ENCODE measurements at places on chromosomes 2 and 18. TPM values are rescaled to one million over a fixed set of nuclear protein-coding genes. Genes with fewer than 3 reads are reported as not detected.

FER1L5 gene
- total RNA-seq, result not detected

EPAS1 gene
- 676 TPM for total RNA-seq

LYG2 gene
- total RNA-seq, result not detected

PNPT1 gene
- total RNA-seq, result 14.0 TPM

CHRND gene
- total RNA-seq, result not detected

KIAA2012 gene
- not detected for total RNA-seq

SIX3 gene
- not detected for total RNA-seq

ATOH8 gene
- 3.4 TPM for total RNA-seq

MC4R gene
- not detected for total RNA-seq

TYMS gene
- 37.0 TPM for total RNA-seq

OR6B2 gene
- total RNA-seq, result not detected

GRCh38 chr2:99278793-99279291 lies 22.2 kb downstream of the LYG1 start:
- no peak for DNase-seq

DNA sequence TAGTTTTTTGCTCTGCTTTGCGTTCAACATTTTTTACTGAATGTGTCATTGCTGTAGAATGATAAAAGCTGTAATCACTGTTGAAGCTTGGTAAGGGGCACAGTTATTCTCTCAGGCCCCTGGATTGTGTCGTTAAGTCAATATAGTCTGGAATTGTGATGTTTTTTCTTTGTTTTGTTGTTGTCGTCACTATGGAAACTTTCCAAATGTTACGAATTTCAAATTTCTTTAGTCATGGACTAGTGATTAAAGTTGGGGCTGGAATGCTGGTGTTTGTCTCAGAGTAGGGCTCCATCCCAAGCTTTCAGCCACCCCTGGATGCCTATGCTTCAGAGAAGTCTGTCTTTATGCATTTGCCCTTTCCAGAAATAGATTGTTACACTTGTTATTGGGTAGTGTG lies 287.2 kb downstream of the CDH19 start:
- DNase-seq, result no peak

- DNase-seq, result no peak
Measured at GRCh38 chr18:13265911-13266217, 47.3 kb downstream of the LDLRAD4 start.

GRCh38 chr2:231359441-231359840 lies 36.1 kb upstream of the B3GNT7 start:
- no peak for DNase-seq

GRCh38 chr2:232438091-232438490 lies 17.9 kb upstream of the ALPI start:
- no peak for DNase-seq

GRCh38 chr2:84908948-84909713 lies 3.7 kb downstream of the TMSB10 start:
- no peak for DNase-seq

DNA sequence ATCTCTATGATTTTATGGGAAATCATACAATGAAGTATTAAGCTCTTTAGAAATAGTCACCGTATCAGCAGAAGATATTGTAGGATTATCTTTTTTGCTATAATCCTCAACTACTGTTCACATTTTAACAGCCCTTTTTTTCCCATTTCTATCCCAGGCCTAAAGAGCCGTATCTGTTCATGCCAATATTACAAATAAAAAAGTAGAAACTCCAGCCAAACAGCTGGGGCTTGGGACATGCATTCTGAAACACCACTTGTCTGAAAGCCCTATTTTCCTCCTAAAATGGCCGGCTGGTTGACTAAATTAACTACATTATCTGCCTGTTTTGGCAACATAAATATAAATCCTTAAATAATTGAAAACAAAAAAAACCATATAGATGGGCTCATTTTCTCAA lies 477.8 kb downstream of the CDH2 start:
- DNase-seq, result no peak

- no peak for DNase-seq
Measured at GRCh38 chr2:164972216-164972615, 16.9 kb upstream of the SLC38A11 start.

- DNase-seq, result no peak
Measured at GRCh38 chr2:172073518-172073917, 11.8 kb upstream of the DLX1 start.

DNA sequence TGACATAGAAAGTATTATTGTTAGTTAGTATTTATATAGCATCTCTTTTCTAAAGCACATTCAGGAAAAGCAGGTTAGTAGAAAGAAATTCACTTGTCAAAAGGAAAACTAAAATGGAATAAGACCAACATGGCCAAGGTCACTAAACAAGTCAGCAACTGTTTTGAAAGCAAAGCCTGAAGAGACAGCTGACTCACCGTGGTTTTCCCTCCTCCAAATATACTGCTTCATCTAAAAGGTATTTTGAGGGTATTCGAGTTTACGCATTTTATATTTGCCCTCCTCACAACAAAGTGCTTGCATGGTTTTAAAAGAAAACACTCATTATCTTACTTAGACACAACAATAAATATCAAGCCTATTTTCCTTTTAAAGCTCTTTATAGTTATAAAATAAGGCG lies 24.0 kb downstream of the ZNF385B start:
- no peak for DNase-seq

DNA sequence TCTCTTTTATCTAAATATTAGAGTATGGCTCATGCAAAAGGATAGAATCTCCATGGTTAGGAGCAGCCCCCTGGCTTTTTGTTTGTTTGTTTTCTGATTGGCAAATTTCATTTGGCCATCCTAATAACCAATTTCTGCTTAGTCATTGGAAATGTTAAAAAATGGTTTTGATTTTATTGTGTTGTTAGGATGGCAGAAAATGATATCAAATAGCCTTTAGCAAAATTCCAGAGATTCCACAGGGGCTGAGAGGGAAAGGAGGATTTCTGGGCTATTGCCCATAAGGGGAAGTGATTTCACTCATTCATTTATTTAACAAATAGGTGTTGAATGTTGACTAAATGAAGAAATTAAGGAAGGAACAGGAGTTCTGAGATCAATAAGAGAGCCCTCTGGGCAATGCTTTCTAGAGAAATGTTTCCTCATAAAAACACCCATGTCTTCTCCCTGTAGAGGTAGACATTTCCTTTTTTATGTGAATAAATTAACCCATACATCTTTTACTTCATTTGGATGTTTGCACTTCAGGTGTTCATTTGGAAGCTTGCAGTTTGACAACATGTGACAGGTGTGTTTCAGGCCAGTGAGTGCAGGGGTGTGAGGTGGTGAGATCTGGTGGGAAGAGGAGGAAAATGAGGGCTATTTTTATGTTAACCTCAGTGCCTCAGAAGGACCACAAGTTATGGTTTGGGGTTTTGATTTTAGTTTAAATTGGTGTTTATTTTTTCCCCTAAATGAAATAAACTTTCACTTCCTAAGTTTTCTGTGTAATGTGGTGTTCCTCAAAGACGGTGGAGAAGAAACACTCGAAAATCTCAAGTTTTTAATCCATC lies 61.7 kb upstream of the EPC2 start:
- DNase-seq, result no peak

GRCh38 chr2:233098618-233099017 lies 38.5 kb downstream of the INPP5D start:
- DNase-seq, result no peak

GRCh38 chr2:160246356-160246755 lies 46.3 kb upstream of the ITGB6 start:
- no peak for DNase-seq

GRCh38 chr18:49569724-49570123 lies 7.9 kb downstream of the LIPG start:
- DNase-seq, result no peak

GRCh38 chr2:134379293-134379692 lies 125.4 kb downstream of the MGAT5 start:
- DNase-seq, result no peak

- DNase-seq, result no peak
Measured at GRCh38 chr18:69804776-69805501, 142.7 kb downstream of the CD226 start.

- DNase-seq, result no peak
Measured at GRCh38 chr2:74735009-74735408, 81.0 kb downstream of the SEMA4F start.

DNA sequence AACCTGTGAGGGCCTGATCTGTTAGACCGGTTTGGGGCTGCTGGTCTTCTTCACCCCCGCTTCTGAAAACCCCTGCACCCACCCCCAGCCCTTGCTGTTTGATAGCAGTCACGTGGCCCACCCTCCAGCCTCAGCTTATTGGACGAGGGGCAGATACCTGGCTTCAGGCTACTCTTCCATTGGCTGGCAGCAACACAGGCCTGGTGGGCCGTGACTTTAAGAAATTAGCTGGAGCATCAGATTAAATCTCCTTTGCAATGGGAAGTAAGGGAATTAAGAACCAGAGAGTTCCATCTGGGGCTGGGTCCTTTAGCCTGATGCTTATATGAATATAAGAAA lies 107.3 kb downstream of the KLHL29 start:
- DNase-seq, result no peak

DNA sequence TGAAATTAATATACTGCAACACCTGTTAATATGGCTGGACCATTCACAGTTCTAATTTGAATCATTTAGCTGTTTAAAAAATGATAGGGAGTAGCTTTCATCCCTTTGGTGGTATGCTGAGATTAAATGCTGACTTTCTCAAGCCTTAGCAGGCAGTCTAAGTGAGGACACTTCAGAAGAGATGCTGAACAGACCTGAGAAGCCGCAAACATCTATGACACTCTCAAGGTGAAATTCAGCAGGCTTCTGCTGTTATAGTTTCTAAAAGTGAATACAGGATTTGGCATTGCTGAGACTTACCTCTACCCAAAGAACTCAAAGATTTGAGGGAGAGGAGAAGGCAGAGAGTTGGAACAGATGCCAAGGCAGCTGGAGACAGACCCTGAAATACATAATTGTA lies 431.2 kb upstream of the FAM98A start:
- no peak for DNase-seq

GRCh38 chr2:200845194-200845593 lies 19.3 kb downstream of the CLK1 start:
- no peak for DNase-seq

DNA sequence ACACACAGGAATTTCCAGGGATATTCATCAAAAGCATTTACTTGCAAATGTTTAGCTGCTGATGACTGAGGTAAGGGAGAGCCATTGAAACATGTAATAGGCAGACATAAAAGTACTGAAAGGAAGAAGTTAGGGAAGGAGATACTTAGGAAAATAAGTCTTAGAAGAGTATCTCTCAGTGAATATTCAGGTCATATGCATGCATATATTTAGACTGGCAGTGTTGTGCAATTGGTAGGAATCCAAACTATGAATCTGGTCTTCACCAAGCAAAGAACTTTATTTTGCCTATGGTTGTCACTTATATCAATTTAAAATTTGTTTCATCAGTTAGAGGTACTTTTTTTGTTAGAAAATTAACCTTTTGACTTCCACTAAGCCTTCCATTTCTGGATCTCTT lies 1490.7 kb downstream of the SUCLG1 start:
- no peak for DNase-seq

DNA sequence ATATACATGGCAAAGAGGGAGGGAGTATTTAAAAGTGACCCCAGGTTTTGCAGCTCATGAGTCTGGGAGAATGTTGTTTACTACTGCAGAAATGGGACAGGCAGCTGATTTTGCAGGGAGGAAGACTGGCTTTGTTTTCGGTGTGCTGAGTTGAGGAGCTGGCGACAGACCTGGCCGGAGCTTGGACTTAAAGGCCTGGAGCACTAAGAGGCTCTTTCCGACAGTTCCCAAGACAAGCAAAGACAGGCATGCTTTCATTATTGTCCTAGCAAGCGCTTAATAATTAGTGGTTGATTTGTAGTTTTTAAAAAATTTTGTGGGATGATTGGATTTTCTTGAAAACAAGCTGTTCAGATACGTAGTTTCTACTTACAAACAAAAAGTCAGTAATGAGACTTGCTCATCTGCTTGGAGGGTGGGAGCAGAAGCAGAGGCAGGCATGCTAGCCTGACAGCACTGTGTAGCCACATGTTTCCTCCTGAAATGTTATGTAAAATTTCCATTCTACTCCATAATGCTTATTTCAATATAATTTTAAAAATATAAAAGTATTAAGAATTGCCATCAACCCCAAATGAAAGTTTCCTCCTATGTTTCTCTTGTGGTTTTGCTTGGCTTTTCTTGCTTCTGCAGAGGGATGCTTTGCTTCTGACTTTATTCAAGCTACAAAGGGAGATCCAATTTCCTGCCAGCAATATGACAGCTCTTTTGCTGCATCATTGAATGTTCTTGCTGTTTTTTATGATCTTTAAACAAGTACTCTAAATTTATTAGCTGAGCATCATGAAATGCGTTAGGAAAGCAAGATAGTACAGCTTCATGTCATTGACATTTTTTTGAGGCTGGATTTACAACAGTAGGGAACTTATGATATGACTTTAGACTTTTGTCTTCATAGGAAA lies 75.8 kb downstream of the PHLPP1 start:
- DNase-seq, result no peak

DNA sequence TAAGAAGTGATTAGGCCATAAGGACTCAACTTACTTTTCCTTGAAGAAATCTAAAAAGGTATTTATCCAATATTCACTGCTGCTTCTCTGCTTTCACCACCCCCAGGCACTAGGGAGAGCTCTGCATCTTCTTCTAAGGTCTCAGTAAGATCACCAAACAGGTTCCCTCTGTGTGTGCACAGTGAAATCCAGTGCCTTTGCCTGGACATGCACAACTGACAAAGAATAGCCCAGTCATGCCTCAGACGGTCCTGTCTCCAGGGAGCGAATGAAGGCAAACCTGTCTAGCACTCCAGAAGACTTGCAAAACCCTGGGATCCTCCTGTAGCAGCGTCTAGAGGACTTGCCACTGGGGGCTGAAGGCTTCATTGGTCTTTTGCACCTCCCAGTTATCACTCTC lies 344.5 kb upstream of the LRATD1 start:
- DNase-seq, result no peak

- no peak for DNase-seq
Measured at GRCh38 chr2:223058952-223059716, 7.1 kb downstream of the KCNE4 start.

- DNase-seq, result no peak
Measured at GRCh38 chr2:240431661-240432424, 3.6 kb upstream of the GPC1 start.
